ENCODE measurements at places on chromosomes 16 and 17.

DNA sequence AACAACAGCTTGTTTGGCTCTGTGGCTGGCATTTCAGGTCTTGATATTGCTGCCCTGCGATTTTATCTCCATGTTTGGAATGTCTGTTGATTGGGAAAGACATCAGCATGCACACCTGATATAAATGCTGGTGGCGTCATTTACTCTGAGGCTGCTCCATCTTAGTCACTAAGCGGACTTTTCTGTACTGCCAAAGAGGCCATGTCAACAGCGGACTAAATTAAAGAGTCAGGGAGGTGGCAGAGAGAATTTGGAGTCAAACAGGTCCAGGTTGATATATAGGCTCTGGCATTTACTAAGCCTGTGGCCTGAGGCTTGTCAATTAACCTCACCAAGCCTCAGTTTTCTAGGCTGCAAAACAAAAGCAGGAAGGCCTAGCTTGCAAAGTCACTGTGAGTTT is 6.2 kb downstream of the RBFOX1 start:
- no peak for DNase-seq

DNA sequence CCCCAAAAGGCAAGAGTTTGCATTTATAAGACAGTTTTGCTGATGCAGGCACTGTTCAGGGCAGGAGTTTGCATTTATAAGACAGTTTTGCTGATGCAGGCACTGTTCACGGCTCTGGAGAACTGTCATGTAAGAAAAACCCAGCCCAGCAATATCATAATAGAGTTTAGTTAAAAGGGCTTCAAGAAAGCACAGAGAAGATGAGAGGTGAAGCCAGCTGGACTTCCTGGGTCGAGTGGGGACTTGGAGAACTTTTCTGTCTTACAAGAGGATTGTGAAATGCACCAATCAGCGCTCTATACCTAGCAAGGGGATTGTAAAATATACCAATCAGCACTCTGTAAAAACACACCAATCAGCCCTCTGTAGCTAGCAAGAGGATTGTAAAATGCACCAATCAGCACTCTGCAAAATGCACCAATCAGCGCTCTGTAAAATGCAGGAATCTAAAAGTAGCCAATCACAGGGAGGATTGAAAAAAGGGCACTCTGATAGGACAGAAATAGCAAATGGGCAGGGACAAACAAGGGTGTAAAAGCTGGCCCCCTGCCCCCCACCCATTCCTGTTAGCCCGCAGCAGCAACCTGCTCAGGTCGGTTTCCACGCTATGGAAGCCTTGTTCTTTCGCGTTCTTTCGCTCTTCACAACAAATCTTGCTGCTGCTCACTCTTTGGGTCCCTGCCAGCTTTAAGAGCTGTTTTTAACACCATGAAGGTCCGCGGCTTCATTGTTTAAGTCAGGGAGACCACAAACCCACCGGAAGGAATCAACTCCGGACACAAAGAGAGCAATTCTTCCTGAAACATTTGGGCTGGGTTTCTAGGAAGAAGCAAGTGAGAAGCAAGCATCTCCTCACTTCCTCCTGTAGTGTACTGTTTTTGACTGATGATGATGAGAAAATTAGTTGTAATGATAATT is 1.8 kb upstream of the CBX1 start:
- no peak for DNase-seq

- DNase-seq: no peak
These were observed 2.1 kb downstream of the RAB40C start for GRCh38 chr16:591892-592517.

DNA sequence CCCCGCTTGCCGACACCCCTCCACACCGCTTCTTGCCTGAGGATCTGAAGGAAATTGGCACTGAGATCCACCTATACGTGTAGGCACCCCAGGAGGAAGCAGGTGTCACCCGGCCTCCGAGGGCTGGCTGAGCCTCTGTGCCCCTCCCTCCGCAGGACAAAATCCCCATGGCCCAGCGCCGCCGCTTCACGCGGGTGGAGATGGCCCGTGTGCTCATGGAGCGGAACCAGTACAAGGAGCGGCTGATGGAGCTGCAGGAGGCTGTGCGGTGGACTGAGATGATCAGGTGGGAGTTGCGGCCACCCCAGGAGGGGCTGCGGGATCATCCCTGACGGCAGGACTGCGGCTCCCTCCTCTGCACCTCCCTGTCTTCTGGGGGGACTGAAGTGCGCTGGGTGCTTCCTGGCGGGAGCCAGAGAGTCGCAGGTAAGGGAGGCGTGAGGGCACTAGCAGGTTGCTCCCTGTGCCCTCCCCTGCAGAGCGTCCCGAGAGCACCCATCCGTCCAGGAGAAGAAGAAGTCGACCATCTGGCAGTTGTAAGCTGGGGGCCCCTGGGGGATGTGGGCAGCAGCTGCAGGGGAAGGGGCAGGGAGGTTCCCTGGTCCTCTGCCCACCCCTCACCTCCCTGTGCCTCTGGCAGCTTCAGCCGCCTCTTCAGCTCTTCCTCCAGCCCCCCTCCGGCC is 9.0 kb downstream of the NME3 start:
- DNase-seq: no peak

DNA sequence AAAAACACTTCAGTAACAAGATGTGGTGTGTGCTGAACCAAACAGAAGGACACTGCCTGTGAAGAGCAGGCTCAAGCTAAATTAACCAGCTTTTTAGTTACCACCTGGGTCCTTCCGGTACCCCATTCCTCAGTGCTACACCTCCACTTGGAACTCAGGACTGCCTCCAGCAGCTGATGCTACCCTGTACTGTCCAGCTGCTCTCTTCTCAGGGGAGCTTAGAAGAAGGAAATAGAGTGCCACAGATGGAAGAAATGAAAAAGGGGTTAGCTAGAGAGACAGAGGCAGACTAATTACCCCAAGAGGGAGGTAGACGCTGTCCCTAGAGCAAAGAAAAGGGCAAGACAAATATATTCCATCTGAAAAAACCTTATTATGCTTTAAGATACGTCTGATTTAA is 5.7 kb downstream of the MED13 start:
- no peak for DNase-seq
